ENCODE measurements at places on chromosomes 13 and 19.

DNA sequence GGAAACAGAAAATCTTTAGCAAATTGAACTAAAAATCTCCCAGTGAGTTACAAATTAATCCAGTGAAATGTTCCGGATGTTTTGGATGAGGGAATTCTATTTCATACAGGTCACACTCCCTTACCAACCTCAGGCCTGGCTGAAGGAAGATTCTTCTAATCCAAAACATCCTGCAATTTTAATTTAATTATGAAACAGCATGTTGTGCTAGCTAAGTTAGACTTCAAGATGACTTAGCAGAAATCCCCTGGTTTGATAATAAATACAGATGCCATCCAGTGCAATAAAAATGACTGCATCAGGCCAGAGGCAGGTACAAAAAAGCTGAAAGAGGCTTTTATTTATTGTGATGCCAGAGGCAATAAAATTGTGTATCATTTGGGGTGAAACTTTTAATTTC is 96.7 kb upstream of the CLDN10 start:
- DNase-seq = no peak

- no peak for DNase-seq
Measured at GRCh38 chr13:75251188-75251587, 230.8 kb downstream of the TBC1D4 start.

- DNase-seq = no peak
Measured at GRCh38 chr19:9156304-9156703, 16.1 kb downstream of the ZNF317 start.

GRCh38 chr13:98658131-98658530 is 81.2 kb upstream of the STK24 start:
- DNase-seq = no peak

DNA sequence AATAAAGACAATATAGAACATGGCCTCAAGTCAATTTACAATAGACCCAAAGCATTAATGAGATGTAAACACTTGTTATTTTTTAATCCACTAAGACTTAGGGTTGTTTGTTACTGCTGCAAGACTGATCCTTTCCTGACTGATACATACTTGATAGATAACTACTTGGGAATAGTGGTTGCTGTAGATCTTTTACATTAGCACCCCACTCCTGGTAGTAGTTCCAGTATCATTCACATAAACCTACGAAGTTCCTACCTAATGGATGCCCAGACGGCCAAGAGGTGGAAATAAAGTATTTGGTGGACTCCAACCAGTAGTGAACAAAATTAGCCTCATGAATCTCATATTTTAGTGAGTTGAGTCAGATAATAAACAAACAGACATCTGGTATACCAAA is 26.9 kb downstream of the ADGRE1 start:
- DNase-seq = no peak

DNA sequence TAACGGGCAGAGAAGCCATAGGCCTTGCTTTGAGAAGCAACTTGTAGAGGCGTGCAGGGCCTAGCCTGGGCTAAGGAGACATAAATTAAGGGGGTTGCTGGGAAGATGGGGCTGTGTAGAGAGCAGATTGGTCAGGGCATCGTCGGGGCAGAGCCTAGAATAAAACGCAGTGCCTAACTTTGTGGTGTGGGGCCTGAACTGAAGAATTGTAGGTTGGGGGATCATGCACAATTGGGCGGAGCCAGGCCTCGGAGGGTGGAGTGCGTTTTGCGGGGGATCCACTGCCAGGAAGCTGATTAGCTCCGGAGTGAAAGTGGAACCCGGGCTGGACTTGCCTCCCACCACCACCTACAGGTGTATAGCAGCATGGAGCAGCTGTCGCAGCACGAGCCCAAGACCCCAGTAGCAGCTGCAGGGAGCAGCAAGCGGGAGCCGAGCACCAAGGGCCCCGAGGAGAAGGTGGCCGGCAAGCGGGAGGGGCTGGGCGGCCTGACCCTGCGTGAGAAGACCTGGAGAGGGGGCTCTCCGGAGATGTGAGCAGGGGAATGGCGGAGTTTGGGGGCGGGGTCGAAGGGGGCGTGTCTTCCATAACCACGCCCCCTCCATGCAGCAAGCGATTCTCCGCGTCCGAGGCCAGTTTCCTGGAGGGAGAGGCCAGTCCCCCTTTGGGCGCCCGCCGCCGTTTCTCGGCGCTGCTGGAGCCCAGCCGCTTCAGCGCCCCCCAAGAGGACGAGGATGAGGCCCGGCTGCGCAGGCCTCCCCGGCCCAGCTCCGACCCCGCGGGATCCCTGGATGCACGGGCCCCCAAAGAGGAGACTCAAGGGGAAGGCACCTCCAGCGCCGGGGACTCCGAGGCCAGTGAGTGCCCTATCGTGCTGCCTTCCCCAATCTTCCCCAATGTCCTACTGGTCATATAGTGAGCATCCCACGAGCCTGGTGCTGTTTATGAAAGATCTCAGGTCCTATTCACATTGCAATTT is 13.8 kb downstream of the DNASE2 start:
- peak; percentile 65 for DNase-seq

DNA sequence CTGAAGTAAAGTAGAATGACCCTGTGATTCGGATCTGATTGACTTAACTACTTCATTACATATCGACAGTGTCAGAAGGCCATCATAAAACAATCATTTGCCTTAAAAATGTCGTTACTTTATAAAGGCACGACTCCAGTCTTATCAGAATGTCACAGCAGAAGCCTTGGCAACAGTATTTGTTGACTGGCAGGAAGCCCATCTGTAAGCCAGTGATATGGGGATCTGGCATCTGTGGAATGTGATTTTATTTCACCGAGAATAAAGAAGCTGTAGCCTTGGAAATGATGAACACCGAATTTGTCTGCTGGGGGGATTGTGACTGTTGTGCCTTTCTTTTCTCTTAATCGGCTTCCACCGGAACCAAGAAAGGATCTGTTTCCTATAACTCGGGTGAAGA is 362.5 kb downstream of the TDRD3 start:
- no peak for DNase-seq

DNA sequence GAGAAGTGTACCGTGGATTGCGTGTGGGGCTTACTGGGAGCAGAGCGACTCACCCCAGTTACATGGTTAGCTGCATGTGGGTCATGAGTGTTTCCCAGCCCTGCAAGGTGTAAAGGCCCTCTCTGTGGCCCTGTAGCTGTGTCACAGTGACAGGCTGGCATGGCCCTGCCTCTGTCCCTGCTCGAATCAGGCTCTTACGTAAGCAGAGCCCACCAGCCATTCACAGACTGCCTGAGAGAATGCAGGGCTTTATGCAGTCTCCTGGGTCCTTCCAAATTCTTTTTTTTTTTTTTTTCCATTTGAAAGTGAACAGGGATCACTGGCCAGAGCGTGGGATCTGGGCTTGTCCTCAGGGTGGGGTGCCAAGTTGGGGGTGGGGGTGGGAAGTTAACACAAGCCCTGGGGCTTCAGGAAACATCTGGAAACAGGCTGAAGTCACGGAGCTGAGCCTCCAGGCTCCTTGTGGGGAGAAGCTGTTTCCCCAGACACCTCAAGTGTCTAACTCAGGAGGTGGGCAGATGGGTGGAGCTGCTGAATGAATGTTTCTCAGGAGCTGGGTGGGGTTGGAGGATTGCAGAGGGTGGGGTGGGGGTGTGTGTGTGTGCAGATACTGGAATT is 13.4 kb downstream of the TECR start:
- DNase-seq = peak; percentile 78

DNA sequence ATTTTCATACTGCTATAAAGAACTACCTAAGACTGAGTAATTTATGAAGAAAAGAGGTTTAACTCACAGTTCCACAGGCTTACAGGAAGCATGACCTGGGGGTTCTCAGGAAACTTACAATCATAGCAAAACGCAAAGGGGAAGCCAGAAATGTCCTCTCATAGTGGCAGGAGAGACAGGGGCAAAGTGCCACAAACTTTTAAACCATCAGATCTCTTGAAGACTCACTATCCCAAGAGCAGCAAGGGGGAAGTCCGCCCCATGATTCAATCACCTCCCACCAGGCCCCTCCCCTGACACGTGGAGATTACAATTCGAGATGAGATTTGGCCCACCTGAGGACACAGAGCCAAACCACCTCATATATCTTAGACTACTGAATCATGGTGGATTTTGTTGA is 198.7 kb downstream of the KCTD12 start:
- no peak for DNase-seq

- no peak for DNase-seq
Measured at GRCh38 chr19:2542341-2543069, 66.6 kb downstream of the GADD45B start.

DNA sequence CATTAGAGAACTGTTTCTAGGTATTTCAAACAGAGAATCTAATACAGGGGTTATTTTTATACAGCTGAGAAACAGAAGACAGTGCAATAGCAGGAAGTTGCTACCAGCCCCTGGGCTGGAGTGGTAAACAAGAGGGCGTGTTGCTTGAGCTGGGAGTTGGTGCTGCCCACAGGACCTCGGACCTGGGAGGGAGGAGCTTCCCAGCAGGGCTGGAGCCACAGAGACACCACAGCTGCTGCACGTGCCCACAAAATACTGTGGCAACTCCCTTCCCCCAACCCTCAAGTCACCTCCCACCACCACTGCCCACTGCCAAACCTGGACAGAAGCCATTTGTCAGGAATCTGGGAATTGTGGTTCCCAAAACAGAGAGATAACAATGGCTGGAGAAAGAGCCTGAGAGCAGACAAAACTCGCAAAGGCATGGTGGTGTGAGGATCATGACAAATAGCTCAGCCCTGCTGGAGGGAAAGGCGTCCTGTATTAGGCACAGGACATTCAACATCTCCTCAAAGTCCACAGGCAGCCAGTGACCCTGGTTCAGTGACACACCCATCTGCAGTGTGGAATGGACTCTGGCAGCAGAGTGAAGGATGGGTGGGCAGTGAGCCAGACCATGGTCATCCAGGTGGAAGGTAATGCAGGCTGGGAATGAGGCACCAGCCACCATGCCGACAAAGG is 57.2 kb downstream of the SPATA13 start:
- DNase-seq = no peak

All from bone marrow (tissue), 2 donors.